ENCODE measurements at places on chromosomes 3 and 15.

DNA sequence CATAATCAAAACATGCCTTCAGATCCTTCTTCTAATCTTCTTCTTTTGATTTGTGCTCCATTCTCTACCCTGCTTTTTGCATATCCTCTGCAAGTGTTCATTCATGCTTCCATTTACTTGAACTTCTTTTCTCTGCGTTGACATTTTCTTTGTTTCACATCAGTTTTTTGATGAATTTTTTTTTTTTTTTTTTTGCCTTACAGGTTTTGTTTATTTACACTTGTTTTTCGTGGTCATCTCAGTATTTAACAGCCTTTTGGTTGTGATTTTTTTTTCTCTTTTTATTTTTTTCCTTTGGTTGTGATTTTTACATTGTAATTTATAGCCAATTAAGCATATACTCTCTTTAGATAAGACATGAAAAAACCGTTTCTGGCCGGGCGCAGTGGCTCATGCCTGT, 11.8 kb upstream of the SHQ1 start:
- DNase-seq, result no peak

GRCh38 chr3:9778143-9779074, 8.7 kb upstream of the CAMK1 start:
- no peak for DNase-seq

DNA sequence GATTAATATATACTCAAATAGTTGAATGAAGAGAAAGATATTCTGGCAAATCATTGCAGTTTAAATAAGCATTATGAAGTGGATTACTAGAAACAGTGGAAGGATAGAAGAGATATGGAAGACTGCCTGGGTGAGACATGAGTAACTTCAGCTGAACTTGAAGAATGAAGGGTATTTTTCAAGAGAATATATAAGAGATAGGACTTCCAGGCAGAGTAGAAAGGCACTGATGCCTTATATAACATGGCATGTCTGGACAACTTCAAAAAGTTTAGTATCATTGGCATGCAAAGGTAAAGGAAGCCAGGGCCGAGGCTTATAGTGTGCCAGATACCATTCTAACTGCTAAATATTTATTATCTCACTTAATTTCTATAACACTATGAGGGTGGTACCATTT, 126.5 kb upstream of the SLC7A14 start:
- no peak for DNase-seq

DNA sequence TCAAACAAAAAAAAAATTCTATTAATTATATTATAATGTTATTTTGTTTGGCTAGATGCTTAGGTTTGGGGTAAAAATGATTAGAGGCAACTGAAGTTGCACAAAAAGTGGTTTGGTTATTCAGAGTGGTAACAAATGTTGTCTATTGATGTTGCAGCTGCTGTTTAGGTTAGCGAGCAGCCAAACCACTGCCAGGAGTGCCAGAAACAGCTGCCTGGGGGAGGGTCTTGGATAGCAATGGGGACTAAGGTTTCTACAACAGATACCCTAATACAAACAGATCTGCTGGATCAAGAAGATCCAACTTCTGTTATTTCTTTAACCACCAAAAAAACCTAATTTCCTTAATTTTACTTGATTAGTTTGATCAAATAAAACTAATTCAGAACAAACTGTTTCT, 26.6 kb downstream of the BTLA start:
- DNase-seq, result no peak

- DNase-seq, result no peak
Observed at GRCh38 chr3:12267376-12268030, 21.4 kb upstream of the PPARG start.

DNA sequence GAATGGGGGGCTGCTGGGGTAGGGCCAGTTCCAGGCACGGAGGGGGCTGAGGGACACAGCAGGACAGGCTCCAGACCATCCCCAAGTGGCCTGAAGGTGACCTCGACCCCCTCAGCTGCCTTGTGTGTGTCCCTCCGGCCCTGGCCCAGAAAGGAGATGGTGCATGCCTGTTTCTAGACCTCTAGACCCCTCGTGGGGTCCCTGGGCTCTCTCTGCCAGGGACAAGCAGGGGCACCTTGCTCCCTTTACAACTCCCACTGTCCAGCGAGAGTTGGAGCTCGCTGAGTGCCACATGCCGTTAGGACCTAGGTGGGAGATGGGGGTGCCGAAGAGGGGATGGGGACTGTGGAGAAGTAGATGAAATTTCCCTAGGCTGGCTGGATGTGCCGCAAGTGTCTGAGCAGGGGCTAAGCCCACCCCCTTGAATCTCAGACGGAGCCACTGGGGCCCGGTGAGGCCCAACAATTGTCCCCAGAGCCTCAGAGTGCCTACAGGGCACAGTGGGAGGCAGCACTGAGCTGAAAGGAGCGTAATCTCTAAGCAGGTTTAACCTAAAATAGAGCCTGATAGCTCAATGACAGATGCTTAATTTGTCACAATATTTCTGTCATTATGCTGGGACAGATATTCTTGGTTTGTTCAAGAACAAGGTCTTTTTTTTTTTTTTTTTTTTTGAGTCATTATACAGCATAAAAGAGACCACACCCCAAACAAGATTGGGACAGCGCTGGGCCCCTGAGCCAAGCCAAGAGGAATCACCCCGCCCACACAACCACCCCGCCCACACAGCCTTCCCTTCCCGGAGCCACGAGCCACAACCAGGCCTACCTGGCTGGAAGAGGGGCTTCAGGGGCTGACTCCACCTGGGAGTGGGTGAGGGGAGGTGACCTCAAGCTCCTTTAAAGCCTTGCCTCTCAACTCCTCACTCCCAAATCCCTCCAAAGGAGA, 23.6 kb upstream of the KLF13 start:
- DNase-seq, result no peak

DNA sequence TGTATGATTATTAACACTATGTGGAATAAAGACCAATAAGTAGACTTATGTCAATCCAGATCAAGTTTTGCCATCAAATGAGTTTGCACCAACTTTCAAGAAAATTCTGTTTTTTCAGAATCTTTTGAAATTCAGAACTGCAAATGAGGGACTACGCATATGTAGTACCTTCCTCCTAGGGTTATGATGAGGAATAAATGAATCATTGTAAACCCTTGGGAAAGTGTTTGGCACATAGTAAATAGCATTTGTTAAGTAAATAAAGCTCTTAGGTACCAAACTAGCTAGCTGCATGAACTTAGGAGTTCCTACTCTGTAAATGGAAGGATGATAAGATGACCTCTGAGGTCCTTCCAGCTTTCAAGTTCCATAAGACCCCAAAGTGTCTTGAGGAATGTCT, 242.6 kb upstream of the SETMAR start:
- DNase-seq, result no peak

- no peak for DNase-seq
Observed at GRCh38 chr15:85044251-85044853, 62.7 kb downstream of the PDE8A start.

GRCh38 chr15:34064438-34064837, 25.4 kb upstream of the AVEN start:
- no peak for DNase-seq
